ENCODE measurements at places on chromosomes 6 and 20.

DNA sequence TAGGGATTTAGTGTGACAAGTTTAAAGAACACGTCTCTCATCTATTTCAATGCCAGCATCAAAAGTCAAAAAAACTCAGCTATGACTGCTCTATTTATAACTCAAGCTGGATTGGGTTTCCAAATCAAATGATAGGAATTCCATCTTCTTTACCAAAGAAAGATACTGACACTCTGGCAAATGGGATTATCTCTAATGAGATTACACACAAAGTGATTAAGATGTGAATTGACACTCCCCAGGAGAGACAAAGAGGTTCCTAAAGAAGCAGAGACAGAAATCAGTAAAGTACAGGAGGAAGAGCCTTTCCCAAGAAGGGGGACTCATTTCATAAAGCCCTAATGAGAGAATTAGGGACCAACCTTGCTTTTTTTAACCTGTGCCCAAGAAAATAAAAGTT, 92.1 kb downstream of the ID4 start:
- DNase-seq = no peak

DNA sequence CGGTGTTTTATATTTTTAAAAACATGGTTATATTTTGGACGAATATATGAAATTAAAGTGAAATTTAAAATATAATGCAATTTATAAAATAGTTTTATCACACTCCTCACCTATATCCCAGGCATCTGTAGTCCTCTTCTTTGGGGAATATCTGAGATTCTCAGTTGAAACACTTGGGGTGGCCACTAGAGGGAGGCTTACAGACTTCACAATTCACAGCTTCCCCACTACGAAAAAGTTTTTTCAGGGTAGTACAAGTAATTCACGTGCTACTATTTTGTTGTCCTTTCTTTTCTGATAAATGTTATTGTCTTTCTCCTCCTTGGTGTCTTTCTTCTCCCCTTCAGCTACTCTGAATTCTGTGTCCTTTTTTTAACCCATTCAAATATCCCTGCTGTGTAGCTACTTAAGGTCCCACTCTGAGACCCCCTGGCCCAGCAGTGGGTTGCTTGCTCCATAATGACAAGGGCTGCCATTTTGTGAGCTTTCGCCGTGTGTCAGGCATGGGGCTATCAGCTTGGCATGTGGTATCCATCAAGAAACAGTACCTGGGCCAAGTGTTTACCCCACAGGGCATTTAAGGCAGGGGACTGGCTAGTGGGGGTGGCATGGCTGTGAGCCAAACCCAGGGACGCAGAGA, 43.6 kb upstream of the PHACTR3 start:
- no peak for DNase-seq

GRCh38 chr20:20009784-20010253, 7.3 kb upstream of the NAA20 start:
- DNase-seq = no peak

DNA sequence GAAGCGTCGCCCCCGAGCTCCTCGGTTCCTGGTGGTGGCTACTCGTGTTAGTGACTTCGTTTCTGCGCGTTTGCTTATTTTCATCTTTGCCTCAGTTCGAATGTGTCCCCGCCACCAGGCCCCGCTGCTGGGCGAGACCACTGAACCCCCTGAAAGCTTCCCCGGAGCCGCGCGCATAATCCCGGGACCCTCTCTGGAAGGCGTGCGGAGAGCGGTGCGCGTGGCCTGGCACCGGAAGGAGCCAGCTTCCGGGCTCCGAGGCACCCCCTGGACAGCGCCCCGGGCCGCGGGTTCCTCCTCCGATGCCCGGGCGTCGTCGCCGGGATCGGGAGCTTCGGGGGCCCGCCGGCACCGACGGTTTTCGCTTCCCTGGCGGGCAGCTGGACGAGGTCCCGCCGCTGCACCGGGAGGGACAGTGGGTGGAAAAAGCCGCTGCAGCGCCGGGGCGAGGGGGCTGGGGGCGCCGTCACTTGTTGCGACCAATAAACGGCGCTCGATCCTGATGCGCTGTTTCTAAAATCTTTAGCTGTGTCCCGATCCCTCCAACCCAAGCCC, 643 bp upstream of the SLC35D3 start:
- no peak for DNase-seq

- no peak for DNase-seq
Measured at GRCh38 chr20:23061734-23062561, 12.5 kb upstream of the THBD start.

GRCh38 chr20:7375905-7376304, 564.4 kb downstream of the HAO1 start:
- no peak for DNase-seq

- DNase-seq = no peak
Measured at GRCh38 chr20:23340524-23340923, 10.1 kb upstream of the NXT1 start.

GRCh38 chr6:30894381-30894780, 10.1 kb downstream of the DDR1 start:
- DNase-seq = no peak

GRCh38 chr6:105545947-105546731, 143.3 kb upstream of the PREP start:
- no peak for DNase-seq

DNA sequence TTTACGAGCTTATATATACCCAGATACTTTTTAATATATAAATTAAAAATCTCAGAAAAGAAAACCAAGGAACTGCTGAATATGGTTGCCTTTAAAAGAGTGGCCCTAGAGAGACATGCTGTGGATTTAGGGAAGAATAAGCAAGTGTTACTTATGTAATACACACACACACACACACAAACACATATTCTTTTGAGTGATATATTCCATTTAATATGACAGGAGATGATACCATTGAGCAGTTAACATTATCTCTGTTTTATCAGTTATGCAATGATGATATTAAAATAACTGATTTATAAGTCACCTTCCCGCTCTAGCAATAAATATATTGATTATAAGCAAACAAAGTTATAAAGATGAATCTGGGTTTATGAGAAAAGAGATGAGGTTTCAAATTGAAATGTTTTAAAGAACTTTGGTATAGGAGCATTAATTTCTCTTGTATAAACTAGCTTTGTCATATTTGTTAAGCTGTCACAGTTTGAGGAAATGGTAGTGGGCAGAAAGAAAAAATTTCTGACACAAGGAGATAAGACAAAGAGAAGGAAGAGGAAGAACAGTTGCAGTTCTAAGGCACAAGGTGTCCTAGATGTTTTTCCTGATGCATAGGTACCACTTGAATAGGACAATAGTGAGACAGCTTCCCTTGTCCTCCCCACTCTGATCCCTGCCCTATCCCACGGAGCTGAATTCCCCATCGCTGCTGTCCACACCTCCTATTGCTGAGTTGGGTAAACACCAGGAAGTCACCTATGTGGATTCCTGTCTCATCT, 26.4 kb downstream of the GPX5 start:
- no peak for DNase-seq

GRCh38 chr6:154857529-154857928, 124.3 kb downstream of the SCAF8 start:
- no peak for DNase-seq

DNA sequence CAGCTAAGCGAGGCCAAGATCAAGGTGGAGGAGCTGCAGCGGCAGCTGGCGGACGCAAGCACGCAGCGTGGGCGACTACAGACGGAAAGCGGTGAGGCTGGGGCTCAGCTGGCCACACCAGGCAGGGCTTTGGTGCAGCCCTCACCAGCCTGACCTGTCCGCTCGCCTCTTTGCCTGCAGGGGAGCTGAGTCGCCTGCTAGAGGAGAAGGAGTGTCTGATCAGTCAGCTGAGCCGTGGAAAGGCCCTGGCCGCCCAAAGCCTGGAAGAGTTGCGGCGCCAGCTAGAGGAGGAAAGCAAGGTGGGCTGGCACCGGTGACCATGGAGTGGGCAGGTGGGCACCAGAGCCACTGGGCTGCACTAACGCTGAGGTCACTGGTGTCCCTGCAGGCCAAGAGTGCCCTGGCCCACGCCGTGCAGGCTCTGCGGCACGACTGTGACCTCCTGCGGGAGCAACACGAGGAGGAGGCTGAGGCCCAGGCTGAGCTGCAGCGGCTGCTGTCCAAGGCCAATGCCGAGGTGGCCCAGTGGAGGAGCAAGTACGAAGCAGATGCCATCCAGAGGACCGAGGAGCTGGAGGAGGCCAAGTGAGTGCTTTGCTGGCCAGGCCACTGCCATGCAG, 42.8 kb downstream of the MYH7B start:
- DNase-seq = no peak

DNA sequence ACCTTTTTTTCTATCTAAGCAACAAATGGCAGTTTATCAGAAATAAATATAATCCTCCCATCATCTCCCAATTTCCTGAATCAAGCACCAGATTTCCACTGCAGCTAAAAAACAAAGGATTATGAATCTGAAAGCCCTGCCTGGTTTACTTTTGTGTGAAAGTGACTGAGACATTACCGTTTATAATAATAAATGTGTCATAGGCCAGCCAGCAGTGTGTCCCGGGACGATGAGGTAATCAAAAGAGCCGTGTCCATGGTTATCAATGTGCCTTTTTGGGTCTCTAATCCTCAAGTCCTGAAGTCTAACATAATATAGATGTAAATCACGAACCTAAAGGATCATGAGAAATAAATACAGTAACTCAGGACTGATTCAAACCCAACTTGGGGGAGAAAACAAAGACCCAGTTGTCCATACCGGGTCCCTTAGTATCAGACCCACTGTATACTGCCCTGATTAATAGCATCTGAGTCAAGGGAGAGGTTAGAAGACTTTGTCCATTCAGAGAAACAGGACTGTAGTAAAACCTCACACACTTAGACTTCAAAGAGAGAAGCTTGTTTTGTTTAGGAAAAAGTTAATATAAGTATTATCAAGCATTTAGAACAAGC, 149.1 kb downstream of the SASH1 start:
- no peak for DNase-seq

DNA sequence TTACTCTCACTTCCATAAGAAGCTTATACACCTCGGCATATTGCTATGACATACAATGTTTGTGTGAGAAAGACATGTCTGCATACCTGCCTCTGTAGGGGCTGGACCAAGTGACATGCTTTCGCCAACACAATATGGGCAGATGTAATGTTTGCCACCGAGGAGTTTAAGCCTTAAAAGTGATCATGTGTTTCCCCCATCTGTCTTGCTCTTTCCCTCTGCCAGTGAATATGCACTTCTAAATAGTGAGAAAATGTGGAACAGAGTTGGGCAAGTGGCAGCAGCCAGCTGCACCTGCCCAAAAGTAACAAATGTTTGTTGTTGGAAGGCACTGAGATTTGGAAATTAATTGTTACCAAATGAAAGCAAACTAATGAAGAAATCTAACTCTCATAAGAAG, 274.8 kb upstream of the BTBD3 start:
- DNase-seq = no peak

DNA sequence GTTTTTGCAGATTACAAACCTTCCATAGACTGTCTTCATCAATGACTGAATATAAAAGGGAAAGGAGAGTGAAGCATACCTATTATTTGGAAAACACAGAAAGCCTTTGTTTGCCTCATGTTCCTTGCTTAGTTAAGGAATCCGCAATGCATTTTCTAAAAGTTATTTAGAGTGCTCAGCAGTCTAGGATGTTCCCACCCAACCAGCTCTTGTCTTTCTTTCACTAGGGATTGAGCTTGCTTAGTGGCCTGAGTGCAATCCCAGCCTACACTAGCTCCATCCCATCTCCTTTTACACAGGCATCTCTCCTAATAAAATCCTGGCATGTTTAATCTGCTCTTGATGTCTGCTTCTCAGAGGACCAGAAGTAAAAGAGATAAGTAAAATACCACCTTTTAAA, 850.5 kb upstream of the GJE1 start:
- DNase-seq = no peak

GRCh38 chr20:45832619-45833018, 980 bp upstream of the SNX21 start:
- DNase-seq = no peak

- no peak for DNase-seq
Measured at GRCh38 chr6:133568970-133569889, 319.7 kb upstream of the TCF21 start.

DNA sequence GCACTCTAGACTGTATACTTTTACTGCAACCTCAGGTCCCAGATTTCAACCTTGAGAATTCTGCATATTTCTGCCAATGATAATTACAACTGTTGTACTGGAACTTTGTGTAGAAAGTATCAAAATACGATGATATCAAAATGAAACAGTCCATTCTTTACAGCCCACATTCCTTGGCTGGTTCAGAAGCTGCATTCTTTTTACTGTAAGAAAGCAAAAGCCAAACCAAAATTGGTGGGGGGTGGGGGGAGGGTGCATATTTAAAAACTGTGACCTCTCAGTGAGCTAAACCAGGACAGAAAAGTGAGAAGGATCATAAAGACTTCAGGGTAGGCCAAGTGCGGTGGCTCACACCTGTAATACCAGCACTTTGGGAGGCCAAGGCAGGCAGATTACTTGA, 41.8 kb upstream of the UBR2 start:
- DNase-seq = no peak

DNA sequence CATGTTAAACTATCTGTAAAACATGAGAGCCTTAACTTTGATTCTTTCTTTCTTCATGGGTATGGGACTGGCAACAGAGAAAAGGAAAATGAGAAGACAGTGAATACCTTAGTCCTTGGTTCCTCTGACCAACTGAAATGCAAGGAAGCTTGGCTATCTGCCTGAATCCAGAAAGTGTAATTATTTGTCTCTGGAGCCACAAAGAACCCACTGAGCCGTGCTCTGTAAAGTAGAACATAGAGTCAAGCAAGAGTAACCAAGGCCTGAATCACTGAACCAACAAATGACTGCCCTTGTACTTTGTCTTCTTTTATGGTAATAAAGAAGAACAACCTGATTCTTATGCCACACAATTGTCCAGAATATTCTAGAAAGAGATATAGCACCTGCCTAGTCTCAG, 27.6 kb downstream of the PKHD1 start:
- no peak for DNase-seq

GRCh38 chr6:122818866-122819265, 29.8 kb downstream of the SMPDL3A start:
- DNase-seq = no peak

DNA sequence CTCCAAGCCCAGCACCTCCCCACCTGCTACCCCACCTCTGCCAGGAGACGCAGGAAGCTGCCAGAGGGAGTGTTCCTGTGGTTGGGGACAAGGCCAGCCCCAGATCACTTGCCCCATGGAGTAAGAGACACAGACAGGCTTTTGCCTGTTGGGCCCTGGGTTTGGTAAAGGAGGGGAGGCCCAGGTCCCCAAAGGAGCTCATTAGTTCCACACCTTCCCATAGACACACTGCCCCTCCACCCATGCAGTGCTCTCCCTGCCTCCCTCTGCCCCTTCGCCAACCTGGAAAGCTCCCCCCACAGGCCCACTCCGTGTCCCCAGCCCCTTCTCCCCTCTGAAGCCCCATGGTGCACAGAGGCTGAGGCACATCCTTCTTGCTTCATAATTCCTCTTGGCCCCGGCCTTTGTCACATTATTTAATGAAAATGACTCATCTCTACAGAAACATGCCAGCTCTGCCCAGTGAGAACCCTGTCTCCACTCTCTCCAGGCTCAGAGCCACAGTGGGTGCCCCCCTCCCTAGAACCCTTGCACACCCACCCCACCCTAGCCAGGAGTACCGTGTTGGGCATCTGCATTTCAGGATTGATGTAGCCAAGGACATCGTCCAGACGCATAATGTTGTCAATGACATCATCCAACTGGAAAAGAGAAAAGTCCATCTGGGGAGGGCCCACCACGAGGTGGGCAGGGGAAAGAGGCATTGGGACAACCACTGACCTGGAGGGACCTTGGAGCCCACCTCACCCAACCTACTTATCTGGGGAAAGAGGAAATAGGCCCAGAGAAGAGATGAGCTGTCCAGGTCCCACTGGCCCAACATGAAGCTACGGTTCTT, 46.0 kb downstream of the TFEB start:
- DNase-seq = no peak
